Activated T-cell treated with anti-CD3 and anti-CD28 coated beads, Interleukin-2, amount 50 U/mL, for 4 hours (primary cell): ENCODE measurements at places on chromosomes 1 and 21. TPM values are rescaled to one million over a fixed set of nuclear protein-coding genes. Genes with fewer than 3 reads are reported as not detected.

MAGOH gene
- 157 TPM for total RNA-seq

AVPR1B gene
- total RNA-seq = not detected

AK5 gene
- 1.0 TPM for total RNA-seq

ARTN gene
- total RNA-seq = 0.45 TPM

MRPL24 gene
- 132 TPM for total RNA-seq

TXNDC12 gene
- 34.8 TPM for total RNA-seq

ATP6V1G3 gene
- not detected for total RNA-seq

DNAI4 gene
- total RNA-seq = 1.3 TPM

LCE2D gene
- total RNA-seq = not detected

OPRD1 gene
- total RNA-seq = not detected

FLAD1 gene
- 109 TPM for total RNA-seq

SYPL2 gene
- total RNA-seq = 0.37 TPM

NR5A2 gene
- total RNA-seq = not detected

CR1 gene
- total RNA-seq = 0.11 TPM

BCL2L15 gene
- total RNA-seq = 1.6 TPM

PADI2 gene
- total RNA-seq = 0.13 TPM

FCRLA gene
- total RNA-seq = 0.28 TPM

PBX1 gene
- 0.41 TPM for total RNA-seq

DUSP10 gene
- total RNA-seq = 12.4 TPM

ADORA3 gene
- total RNA-seq = not detected

S100A13 gene
- 4.9 TPM for total RNA-seq

CLCC1 gene
- 19.5 TPM for total RNA-seq

C2CD4D gene
- total RNA-seq = 0.87 TPM

COPA gene
- total RNA-seq = 116 TPM
